Inflammatory macrophage treated with lipopolysaccharide for 1 hour (primary cell): ENCODE measurements at places on chromosomes 6 and 20.

GRCh38 chr6:126664271-126664670 lies 324.4 kb downstream of the CENPW start:
- no peak for DNase-seq

- DNase-seq: no peak
Measured at GRCh38 chr6:74574794-74575193, 631.1 kb downstream of the COL12A1 start.

DNA sequence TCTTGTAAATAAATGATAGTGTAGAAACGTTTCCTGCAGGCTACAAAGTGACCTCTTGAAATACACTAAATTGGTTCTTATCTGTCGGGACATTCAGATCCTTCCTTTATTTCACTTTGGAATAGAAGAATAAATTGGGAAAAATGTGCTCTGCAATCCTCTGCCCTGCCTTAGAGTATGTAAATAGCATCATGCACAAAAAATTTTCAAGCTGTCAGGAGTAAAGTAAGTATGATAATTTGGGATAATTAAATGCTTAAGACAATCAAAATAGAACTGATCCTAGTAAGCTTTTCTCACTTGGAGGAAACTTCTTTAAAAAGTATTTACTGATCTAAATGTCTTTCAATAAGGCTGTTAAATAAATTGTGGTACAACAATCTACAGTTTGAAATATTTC lies 3.1 kb upstream of the TPBG start:
- no peak for DNase-seq

GRCh38 chr6:83884523-83884922 lies 25.0 kb downstream of the CYB5R4 start:
- peak; percentile 63 for DNase-seq

DNA sequence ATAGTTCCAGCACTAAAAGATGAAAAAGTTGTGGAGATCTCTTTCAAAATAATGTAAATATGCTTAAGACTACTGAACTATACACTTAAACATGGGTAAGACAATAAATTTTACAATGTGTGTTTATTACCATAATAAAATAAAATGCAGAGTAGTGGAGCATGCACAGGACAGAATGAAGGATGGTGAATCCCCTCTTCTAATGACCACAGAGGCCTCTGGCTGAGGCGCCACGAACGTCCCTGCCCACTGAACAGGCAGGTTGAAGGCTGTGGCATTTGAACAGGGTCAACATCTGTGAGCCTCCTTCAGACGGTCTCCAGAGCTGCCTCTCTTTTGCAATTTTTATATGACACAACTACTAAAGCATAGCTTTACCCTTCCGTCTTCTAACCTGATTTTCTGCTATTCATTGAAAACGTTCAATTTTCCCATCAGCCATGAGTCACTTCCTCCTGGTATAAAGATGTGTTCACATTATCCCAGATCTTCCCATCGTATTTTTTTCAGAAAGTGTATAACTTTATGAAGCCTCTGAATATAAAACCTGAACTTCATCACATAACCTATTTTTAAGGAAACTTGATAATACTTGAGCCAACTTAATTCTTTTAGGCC lies 37.8 kb downstream of the ADGRF4 start:
- no peak for DNase-seq

GRCh38 chr6:14966096-14966905 lies 279.6 kb upstream of the JARID2 start:
- no peak for DNase-seq

DNA sequence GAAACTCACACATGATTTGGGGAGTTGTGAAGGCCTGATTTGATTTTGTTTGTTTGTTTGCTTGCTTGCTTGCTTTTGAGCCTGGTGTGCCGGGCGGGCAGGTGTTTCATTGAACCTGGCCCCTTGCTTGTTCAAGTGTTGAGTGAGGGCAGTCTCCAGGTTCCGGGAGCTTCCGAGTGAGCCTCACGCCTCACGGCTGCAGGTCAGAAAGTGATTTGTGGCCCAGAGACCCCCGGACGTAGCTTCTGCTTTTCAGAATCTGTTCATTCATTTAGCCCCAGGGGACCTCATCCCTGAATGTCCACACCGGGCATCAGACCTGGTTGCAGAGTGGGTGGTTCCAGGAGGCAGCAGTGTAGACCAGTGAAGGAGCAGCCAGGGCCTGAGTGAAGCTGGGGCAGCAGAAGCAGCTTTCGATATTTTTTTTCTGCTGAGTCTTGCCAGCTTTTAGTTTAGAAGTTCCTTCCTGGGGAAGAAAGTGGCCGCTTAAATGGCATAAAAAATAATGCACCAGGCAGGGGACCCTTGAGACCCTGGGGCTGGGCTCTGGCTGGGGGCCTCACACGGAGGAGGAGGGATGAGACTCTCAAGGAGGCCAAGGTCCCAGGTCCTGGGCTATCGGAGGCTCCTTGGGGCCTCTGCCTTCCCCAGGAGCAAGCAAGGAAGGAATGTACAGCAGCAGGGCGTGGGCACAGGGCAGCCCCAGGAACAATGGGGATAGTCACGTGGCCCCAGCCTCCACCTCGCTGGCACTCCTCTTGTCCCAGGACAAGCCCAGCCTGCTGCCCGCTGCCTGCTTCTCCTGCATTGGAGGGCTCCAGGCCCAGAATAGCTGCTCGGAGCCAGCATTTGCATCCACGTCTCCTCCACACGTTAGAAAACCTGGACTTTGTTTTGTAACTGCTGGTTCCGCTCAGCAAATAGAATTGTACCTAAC lies 89.2 kb upstream of the BHLHE23 start:
- DNase-seq: no peak

GRCh38 chr6:15427331-15428070 lies 181.6 kb downstream of the JARID2 start:
- peak; percentile 72 for DNase-seq

GRCh38 chr6:132130626-132131298 lies 179.6 kb upstream of the CCN2 start:
- no peak for DNase-seq

DNA sequence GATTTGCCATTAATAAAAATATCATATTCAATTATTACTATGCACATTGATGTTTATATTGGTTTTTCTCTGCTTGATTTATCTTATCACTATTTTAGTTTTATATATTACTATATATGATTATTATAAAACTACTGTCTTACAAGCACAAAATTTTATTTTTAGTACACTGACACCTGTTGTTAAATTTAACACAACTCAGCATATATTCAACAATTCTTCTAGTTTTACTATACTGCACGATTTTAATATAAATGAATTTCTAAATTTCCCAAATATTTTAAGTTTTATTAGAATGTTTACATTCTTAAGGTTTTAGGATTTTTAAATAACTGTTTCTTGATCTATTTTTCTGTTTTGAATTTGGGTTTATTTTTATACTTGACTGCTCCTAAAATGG lies 889.8 kb upstream of the GJE1 start:
- no peak for DNase-seq

DNA sequence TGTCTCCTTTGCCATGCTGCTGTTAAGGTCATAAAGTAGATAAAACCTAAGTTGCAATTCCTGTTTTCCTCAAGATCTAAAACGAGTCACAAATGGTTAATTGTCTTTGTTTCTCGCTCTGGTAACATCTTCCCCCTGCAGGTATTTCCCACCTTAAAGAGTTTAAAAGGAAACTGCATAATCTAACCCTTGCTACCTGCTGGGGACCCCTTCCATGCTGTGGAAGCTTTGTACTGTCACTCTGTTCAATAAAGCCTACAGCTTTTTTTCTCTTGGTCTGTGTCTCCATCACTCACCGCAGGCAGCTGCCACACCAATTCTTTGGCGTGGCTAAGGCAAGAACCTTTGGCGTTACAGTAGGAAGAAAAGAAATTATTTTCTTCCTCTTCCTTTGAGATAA lies 117.7 kb upstream of the GJE1 start:
- DNase-seq: no peak

DNA sequence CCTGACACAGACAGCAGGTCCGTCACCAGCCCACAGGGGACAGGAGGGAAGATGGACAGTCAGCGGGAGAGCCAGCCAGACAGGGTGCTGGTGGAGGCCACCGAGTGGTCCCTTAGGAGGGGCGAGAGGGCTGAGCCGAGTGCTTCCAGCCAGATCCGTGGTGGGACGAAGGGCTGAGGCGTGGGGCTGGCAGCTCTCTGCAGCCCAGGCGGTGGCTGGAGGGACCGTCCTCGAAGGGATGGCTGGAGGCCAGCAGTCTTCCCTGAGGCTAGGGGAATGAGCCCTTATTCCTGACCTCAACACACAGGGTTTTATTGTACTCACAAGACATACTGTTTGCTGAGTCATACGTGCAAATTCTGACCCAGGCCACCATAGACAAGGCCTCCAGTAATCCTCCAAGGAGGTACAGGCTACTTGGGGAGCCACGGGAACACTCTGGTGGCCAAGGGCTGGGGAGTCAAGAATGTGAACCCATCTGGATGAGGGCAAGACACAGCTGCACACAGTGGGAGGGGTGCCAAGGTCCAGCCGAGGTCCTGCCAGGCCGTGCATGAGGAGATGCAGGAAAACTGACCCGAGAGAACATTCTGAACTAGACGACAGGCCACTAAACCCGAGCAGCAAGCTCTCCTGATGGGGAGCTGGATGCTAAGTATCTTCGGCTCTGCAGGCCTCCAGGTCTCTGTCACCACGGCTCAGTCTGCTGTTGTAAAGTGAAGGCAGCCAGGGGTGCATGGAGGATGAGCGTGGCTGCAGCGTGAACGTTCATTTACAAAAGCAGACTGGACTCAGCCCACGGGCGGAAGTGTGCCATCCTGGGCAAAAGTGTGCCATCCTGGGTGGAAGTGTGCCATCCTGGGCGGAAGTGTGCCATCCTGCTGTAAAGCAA lies 242.5 kb downstream of the TTLL2 start:
- no peak for DNase-seq

GRCh38 chr6:162198925-162199324 lies 528.6 kb downstream of the PRKN start:
- DNase-seq: no peak

GRCh38 chr6:24478903-24479302 lies 10.5 kb downstream of the GPLD1 start:
- DNase-seq: no peak

- DNase-seq: no peak
Measured at GRCh38 chr20:50312682-50313521, 122.3 kb downstream of the CEBPB start.

- DNase-seq: no peak
Measured at GRCh38 chr6:166921570-166921969, 34.8 kb downstream of the RNASET2 start.
